ENCODE measurements at places on chromosomes 5 and 9. TPM values are rescaled to one million over a fixed set of nuclear protein-coding genes. Genes with fewer than 3 reads are reported as not detected.

Gene MYMK
- not detected for polyA plus RNA-seq

Gene DIAPH1
- 34.7 TPM for polyA plus RNA-seq

Gene PRSS3
- polyA plus RNA-seq: 0.64 TPM

GRCh38 chr5:52024359-52024758 lies 641.1 kb downstream of the ISL1 start:
- no peak for DNase-seq

DNA sequence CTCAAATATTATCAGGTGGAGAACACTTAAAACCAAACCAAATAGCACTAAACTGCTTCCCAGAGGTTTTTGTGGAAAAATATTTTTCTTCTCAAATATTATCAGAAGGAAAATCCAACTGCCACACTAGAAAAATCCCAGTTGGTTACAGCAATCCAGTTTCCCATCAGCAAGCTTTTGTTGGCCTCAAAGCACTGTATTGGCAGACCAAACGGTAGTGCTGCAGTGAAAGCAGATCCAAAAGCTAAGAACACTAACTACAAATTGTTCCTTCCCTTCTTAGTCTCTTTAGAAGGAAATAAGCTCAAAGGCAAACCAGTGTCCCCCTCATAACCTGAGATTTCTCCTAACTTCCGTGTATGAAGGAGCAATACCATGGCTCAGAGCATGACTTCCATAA lies 105.3 kb downstream of the TRIM36 start:
- no peak for DNase-seq

- no peak for DNase-seq
Observed at GRCh38 chr5:107373549-107374263, 297.0 kb downstream of the EFNA5 start.

DNA sequence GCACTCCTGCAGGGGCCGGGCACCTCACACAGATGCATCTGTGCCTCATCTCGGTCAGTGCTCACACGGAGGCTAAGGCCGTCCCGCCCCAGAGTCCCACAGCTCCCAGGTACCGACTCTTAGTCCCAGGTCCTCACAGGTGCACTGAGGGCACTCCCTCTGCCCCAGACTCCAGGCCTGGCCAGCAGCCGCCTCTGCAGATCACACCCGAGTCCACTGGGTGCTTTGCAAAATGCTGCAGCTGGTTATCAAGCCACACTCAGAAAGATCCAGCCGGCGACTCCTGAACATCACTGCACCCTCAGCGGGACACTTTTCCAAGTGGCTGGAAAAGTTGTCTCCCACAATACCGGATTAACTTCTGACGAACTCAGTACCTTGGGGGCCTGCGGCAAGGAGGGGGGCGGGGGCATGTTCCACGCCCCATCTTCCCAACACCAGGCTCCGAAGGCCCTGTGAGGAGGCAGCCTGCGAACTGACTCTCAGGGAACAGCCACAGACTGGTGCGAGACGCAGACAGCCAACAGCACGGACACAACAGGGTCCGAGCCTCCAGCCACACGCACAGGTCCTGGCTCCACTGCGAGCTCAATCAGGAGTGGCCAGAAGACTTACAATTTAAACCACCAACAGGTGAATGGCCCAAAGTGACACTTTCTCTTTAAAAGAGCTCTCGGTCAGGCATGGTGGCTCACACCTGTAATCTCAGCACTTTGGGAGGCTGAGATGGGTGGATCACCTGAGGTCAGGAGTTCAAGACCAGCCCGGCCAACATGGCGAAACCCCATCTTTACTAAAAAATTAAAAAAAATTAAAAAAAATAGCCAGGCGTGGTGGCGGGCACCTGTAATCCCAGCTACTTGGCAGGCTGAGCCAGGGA lies 4.0 kb downstream of the BRD3 start:
- DNase-seq: no peak

GRCh38 chr9:131630205-131630831 lies 85.0 kb downstream of the PRRT1B start:
- no peak for DNase-seq

- DNase-seq: no peak
Observed at GRCh38 chr5:149374303-149374702, 4.8 kb downstream of the IL17B start.

- no peak for DNase-seq
Observed at GRCh38 chr5:1316588-1317340, 21.9 kb upstream of the TERT start.

DNA sequence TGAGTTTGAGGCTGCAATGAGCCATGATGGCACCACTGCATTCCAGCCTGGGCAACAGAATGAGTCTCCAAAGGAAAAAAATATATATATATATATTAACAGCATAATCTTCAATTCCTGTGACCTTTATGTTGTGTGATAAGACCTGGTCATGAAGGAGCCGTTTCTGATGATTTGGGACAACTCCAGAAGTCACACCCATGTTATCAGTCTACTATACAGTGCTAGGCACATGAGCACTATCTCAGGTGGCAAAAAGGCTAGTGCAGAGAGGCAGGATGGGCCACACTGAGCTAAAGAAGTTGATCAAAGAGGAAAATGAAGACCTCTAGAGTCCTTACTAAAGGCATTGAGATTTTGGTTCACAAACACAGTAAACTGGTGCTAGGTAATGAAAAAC lies 205.0 kb upstream of the RAD23B start:
- no peak for DNase-seq
